Stimulated activated CD4-positive, alpha-beta T cell treated with anti-CD3 and anti-CD28 coated beads, Interleukin-4, amount 100 ng/mL, for 4 hours (primary cell): ENCODE measurements at places on chromosomes 1 and 21.

- no peak for DNase-seq
Observed at GRCh38 chr21:17854745-17855144, 35.6 kb upstream of the C21orf91 start.

DNA sequence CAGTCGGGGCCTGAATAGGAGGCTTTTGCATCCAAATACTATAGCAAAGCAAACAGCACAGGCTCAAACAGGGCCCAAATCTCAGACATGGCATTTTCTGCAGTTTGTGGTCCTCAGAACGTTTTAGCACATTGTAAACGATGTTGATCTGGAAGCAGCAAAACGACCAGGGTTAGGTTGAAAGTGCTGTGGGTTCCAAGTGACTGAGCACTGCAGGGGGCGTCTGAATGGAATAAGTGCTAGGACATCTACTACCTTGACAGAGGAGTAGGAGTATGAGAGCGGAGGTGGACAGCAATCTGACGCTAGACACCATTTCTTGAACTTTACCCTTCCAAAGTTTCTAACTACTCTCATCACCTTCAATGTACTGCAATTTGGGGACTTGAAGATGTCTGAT lies 214.9 kb downstream of the BARHL2 start:
- DNase-seq: no peak

GRCh38 chr1:6822530-6823359 lies 37.5 kb downstream of the CAMTA1 start:
- DNase-seq: no peak

GRCh38 chr1:7172804-7173203 lies 387.6 kb downstream of the CAMTA1 start:
- no peak for DNase-seq

DNA sequence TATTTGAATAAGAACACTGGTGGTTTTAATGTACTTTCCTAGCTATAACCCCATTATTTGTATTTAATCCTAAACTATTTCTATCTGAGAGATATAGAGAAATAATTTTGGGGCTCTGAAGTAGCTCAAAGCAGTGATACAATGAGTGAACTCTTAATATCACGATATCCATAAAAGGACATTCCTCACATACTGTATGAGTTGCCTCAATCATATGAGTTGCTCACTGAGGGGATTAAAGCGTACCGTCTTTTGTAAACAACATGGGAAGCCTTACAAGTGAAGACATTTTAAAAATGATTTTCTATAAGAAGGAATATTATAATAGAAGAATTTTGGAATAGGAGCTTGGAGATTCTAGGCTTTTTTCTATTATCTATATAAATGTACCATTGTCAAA lies 21.5 kb downstream of the BRINP3 start:
- no peak for DNase-seq

DNA sequence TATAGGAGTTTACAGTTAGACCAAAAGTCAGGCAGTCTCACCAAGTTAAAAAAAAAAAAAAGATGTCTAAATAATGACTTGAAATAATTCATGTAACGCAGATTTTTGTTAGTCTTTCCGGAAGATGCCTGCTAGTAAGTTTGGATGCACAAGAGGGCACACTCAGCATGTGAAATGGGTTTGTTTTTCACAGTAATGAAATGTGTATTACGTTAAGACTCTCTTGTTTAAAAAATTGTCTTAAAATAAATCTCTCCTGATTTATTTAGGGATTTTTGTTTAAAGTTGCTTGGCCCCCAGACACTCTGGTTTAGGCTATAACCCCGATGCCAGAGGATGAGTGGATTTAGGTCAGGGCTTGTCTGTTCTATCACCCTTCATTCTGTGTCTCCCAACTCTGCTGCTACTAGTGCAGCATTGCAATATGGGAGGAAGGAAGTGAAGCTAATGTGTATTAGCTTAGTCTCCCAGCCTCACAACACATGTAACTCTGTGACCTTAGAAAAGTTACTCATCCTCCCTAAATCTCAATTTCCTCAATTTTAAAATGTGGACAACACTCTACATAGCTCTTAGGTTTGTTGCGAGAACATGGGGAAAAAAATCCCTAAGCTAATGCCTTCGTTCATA lies 25.7 kb downstream of the CTH start:
- no peak for DNase-seq

DNA sequence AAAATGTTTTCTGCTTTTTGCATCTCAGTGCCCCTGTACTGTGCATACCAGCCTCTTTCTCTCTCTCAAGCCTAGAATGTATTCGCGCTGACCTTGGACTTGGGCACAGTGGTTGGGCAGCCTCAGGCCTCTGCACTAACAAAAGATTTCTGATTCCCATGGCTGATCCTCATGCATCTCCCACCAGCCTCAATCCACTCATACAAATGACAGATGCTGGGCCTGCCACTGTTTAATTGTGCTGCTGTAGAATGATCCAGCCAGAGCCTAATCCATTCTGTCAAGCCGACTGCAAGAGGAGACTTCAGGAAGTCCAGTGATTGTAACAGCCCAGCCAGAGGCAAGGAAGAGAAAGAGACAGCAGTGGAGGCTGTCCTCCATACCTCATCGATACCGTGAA lies 180.8 kb downstream of the ASTN1 start:
- DNase-seq: no peak

DNA sequence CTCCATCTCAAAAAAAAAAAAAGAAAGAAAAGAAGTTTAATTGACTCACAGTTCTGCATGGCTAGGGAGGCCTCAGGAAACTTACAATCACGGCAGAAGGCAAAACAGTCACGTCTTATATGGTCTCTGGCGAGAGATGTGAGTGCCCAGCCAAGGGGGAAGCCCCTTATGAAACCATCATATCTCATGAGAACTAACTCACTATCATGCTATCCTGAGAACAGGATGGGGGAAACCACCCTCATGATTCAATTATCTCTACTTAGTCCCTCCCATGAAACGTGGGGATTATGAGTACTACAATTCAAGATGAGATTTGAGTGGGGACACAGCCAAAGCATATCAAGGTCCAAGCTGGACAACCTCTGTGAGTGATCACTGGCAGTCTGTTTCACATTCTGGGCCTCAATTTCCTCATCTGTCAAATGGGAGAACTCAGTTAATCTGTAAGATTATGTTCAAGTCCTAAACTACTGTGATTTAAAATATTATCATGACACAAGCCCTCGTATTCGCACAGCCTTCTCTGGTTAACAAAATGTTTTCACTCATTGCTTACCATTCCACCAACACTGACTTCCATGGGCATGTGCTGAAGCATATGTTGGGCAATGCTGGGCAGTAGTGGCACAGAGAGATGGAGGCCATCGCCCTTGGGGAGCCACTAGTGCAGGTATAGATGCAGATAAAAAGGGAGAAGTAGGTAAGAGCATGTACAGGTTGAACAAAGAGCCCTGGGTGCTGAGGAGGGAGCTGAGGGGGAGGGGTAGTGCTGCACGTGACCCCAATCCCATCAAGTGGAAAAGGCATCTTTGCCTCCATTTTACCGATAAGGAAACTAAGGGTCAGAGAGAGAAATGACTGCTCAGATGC lies 46.2 kb upstream of the SLC2A1 start:
- DNase-seq: no peak

DNA sequence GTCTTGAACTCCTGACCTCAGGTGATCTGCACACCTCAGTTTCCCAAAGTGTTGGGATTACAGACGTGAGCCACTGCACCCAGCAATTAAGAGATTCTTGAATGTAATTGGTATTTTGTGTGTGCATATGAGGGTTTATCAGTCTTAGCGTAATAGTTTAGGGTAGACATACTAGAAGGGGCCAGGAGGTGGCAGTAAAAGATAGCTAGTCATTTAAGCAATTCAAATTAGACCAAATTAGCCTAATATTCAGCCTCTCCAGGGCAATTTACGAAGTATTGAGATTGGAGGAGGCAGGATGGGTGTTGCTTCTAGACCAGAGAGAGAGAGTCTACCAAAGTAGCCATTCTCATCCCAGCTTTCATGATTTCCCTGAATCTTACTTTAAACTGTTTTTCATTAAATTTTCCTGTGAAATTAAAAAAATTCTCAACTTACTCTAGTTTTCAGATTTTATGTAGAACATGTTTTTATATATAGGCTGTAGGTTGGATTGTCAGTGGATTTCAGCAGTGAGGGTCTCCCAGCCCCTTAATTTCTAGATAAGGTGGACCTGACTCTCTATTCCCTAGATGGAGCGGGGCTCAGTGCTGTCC lies 119.7 kb downstream of the HHAT start:
- no peak for DNase-seq

DNA sequence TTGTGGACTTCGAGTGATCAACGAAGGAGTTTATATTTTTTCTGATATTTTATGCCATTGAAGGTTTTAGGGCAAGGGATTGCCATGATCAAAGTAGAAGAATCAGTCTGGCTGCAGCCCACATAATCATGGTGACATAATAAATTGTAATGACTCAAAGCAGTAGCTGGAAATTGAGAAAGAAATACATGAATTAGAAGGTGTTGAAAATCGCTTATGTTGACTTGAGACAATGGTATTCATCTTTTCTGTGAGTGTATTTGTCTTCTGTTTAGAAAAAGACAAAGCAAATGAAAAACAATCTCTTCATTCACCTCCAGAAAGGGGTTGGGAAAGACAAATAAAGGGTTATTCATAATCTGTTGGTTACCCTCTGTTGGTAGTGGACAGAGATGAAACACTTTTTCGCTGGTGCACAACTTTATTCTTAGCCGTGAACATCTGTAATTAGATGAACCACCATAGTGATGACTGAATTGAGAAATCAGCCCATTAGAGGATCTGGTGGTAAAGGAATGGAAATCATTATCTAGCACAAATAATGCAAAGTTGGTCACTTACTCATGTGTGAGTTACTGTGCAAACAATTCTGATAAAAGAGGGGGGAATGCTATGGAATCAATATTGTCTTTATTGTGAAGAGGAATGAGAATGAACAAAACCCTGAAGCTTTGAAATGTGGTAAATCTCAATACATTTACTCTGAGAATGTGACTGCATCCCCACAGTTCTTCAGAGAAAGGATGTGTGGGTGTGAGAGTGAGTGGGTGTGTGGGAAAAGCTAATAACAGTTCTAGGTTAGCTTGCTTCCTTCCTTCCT lies 121.8 kb downstream of the NTNG1 start:
- no peak for DNase-seq

- DNase-seq: no peak
Observed at GRCh38 chr1:231493421-231494185, 34.9 kb upstream of the TSNAX start.

DNA sequence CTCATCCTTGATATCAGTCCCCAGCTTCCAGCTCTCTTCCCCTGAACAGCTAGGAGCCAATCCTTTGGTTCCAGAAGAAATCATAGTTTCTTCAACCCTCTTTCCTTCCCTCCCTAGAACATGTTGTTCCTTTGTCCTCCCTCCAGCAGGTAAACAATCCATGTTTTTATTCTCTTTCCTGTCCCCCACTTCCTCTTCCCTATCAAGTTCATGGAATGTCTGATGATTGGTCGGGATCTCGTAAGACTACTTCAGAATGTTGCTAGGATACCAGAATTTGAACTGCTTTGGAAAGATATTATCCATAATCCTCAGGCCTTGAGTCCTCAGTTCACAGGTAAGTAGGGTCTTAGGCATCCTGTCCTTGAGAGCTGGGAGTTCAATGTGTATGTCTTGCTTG lies 23.1 kb upstream of the SLC27A3 start:
- DNase-seq: no peak

- DNase-seq: peak; percentile 34
Observed at GRCh38 chr1:227887697-227888403, 59.9 kb downstream of the WNT9A start.

- no peak for DNase-seq
Observed at GRCh38 chr1:15206418-15207030, 40.5 kb upstream of the FHAD1 start.

GRCh38 chr1:150514913-150515327 lies 632 bp upstream of the FALEC start:
- DNase-seq: no peak

GRCh38 chr1:30378991-30379581 lies 344.3 kb downstream of the MATN1 start:
- no peak for DNase-seq

DNA sequence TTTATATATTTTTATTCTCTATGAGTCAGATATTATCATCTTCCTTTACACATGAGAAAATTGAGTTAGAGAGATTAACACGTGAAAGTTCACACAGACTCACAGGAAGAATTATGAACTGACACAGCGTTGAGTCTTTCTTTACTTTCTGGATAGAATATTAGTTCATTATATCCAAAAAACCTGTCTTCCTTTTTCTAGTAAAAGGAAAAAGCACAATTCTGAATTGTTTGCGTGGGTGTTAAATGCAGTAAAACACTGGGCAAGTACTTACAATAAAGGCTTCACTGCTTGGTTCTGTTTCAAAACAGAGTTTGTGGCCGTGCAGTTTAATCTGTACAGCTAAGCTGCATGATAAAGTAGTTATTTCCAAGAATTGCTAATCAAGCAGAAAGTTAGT lies 10.8 kb downstream of the MAGI3 start:
- no peak for DNase-seq

- no peak for DNase-seq
Observed at GRCh38 chr1:67489643-67490042, 59.4 kb upstream of the SERBP1 start.

GRCh38 chr1:197399755-197400521 lies 131.9 kb downstream of the CRB1 start:
- no peak for DNase-seq

GRCh38 chr1:224080115-224080774 lies 33.7 kb upstream of the FBXO28 start:
- no peak for DNase-seq

DNA sequence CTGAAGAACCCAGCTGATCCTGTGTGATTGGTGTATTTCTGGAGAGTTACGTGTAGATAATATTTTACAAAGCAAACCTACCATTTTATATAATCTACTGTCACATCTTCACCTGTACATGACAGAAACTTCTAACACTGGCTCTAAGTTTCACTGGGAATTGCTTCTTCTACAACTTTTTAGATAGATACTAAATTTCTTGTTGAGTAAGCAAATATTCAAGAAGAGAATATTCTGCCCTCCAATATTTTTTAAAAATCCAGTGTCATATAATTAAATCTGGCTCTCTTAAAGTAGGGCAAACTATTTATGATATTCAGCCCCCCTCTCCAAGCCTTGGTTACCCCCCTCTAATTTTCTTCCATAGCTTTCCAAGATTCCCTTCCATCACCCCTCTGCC lies 50.1 kb downstream of the MROH9 start:
- no peak for DNase-seq

DNA sequence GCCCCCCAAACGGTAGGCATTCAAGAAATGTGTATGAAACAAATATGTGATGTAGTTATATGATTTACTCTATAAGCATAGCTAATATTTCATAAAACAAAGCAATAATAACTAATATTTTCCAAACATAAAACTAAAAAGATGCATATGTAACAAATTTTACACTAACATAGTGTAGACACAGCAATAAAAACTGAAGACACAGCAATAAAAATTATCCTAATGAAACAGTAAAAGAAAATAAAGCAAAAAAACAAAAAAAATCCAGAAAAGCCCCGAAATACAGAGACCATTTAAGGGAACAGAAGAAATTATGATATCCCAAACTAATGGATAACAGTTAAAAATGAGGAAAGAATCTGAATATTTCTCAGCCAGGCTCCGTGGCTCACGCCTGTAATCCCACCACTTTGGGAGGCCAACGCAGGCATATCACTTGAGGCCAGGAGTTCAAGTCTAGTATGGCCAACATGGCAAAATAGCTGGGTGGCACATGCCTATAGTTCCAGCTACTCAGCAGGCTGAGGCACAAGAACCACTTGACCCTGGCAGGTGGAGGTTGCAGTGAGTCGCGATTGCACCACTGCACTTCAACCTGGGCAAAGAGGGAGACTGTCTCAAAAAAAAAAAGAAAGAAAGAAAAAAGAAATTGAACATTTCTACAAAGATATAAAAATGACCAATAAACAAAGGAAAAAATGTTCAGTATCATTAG lies 38.2 kb upstream of the PSMG1 start:
- no peak for DNase-seq

- DNase-seq: no peak
Observed at GRCh38 chr1:71304125-71304524, 223.3 kb upstream of the ZRANB2 start.
